ENCODE measurements at places on chromosomes 2 and 18.

DNA sequence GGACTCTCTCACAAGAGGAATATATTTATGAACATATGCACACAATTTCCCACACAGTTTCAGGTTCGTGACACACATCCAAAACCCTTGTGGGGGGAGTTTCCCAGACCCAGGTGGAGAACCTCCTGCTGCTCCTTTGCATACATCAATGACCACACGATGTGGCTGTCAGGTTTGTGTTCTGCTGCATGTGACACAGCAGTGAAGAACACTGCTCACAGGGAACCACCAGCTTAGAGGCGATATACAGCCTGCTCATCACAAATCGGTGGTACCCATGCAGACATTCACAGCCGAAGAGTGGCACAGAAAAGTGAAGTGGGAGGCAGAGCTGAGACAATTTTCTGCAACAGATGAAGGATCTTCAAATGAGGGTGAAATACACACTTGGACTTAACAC lies 175.6 kb upstream of the ZFP36L2 start:
- peak; percentile 2 for DNase-seq

DNA sequence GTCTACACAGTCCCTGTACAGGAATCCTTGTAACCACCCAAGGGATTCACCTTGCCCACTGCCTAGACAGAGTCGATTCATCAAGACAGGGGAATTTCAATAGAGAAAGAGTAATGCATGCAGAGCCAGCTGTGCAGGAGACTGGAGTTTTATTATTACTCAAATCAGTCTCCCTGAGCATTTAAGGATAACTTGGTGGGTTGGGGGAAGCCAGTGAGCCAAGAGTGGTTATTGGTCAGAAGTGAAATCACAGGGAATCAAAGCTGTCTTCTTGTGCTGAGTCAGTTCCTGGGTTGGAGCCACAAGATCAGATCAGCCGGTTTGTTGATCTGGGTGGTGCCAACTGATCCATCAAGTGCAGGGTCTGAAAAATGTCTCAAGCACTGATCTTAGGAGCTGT lies 17.8 kb upstream of the FAM98A start:
- DNase-seq, result no peak

DNA sequence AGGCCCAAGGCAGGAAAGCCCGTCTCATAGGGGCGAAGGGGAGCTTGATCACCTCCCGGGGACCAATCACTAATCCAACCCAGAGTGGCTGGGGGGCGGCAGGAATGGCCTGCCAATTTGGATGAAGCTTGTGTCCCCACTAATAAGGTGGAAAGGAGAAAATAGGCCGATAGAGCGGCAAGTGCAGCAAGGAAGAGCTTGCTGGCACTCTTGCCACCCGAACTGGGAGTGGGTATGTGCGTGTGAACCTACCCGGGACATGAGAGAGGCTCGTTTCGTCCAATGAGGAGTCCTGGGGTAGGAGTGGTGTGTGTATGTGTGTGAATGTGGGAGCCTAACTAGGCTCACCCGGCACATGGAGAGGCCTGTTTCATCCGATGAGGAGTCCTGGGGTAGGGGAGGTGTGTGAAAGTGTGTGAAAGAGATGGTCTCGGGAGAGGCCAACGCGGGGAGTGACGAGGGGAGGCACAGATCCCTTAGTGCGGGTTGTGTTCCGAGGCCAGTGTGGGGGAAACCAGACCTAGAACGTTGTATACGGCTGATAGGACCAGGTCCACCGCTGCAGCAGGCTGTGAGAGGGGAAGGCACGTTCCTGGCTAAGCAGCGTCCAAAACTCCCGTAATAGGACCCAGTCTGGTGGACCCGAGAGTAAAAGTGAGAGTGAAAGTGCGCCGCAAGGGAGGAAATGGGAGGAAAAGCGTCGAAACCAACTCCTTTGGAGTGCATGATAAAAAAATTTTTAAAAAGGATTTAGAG lies 47.1 kb upstream of the SELENOI start:
- no peak for DNase-seq

- DNase-seq, result no peak
These were observed 384.3 kb upstream of the SYT4 start for GRCh38 chr18:43661570-43661969.

DNA sequence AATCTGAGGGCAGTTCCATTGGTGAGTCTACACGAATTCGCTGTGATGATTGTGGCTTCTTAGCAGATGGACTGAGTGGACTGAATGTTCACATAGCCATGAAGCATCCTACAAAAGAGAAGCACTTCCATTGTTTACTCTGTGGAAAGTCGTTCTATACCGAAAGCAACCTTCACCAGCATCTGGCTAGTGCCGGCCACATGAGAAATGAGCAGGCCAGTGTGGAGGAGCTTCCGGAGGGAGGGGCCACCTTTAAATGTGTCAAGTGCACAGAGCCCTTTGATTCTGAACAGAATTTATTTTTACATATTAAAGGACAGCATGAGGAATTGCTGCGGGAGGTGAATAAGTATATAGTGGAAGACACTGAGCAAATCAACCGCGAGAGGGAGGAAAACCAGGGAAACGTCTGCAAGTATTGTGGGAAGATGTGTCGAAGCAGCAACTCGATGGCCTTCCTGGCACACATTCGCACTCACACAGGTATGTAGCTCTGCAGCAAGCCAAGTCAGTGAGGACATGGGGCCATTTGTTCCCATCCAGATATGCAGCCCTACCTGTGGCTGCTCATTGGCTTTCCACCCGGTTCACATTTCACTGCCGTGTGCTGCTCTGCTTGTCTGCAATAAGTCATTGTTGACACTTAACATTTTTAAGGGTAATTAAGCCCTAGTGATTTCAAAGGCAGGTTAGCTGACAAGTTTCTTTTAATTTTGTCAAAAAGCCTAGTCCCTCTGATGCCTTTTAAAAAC lies 37.7 kb downstream of the ZNF407 start:
- DNase-seq, result no peak

- DNase-seq, result no peak
These were observed 90.0 kb downstream of the CDH2 start for GRCh38 chr18:28086670-28087552.

DNA sequence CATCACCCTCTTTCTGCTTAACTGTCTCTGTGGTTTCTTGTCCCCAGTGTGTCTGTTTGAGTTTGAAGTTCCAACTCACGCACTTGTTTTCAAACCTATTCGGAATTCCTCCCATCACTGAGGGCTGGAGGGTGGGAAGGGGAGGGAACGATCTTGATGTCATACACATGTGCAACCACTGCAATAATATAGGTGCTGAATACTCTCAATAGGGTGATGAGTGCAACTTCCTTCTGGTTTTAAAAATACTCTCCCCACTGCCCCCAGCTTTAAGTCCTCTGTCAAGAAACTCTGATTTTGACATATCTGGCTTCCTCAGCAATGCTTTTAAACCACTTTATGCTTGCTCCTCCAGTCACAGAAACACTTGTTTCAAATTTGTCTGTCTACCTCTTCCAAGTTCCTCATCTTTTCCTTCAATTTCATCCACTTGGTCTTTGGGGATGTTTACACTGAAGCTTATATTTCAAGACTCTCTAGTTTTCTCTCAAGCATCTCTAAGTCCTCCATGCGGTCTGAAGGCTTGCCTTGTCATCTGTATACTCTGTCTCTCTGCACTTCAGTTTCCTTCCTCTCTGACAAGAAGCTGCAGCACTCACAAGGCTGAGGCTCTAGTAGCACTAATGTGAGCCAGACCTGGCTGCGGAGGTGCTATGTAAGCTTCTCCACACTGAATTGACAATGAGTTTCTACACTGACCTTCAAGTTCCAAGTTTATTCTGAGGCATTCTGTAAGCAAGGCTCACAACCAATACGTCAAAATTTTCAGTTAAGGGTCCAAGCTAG lies 422.3 kb downstream of the ZEB2 start:
- DNase-seq, result no peak

Data from stimulated activated CD4-positive, alpha-beta T cell treated with anti-CD3 and anti-CD28 coated beads, Interleukin-1b, Interleukin-23, amount 100 ng/mL, for 24 hours (primary cell).